ENCODE measurements at places on chromosomes 2 and 18. TPM values are rescaled to one million over a fixed set of nuclear protein-coding genes. Genes with fewer than 3 reads are reported as not detected.

DNA sequence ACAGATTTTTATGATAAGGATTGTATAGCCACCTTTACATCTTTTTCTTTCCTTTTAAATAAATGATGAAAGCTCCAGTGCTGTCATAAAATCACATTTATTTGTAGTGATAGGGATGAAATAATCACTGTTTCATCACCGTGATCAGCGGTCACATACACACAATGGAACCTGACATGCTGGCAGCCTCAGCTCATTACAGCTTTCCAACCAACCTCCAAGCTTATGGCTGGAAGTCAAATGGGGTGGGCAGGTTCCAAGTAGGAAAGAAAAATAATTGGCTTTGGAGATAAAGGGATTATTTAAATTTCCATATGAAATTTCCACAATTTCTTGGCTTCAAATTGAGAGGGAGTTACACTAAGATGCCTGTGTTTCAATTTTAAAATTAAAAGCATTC lies 251.3 kb downstream of the PLCL1 start:
- no peak for DNase-seq

CELF4 gene
- total RNA-seq: not detected

DNA sequence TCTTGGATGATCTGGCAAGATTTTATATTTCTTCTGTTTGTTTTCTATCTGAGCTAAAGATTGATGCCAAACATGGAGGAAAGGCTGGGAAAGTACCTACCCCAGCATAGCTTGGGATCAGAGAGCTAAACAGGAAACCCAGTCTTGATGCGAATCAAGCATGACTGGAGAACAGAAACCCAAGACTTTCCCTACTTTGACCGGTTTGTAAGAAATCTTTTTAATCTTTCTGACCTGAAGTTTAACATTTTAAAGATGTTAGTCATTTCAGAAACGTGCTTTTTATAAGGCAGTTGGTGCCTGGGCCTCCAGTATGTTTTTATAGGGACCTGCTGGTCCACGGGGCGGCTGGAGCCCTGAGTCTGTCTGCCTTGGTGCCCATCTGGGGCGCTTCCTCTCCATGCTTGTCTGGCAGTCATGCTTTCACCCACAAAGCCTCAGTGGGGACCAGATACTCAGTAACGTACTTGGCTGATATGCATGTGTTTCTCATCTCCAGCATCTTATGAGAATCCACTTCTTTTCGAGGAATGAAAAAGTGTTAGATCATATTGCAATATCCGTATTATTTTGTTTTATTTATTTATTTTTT lies 266.5 kb downstream of the PTGR3 start:
- peak; percentile 37 for DNase-seq

AMER3 gene
- total RNA-seq: not detected

NEU2 gene
- total RNA-seq: not detected
